ENCODE measurements at places on chromosomes 4 and X.

GRCh38 chr4:117096886-117097285 lies 11.5 kb upstream of the TRAM1L1 start:
- no peak for DNase-seq

DNA sequence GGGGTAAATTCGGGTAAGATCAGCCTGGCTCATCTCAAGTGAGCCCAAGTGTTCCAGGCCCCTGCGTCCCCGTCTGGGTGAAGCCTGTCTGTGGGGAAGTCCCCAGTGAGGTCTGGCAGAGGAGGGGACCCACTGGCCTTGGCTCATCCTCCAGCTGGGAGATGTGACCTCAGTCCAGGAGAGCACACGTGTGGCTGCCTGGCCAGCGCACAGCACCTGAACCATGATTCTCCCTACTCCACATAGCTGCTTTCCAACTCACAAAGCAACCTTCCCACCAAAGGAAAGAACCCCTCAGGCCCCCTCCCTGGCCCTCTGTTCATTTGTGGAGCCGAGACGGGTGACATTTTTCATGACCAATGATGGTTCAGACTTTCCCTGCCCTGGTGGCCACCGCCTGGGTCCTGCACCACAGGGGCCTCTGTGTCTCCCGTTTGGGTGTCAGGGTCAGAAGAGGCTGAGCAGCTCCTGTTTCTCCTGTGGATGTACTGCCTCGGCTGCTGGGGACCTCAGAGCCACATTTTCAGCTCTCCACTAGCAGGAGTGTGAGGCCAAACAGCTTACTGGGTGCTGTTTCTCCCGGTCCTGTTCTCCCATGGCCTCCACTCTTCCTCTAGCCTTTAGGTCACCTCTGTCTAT lies 111.4 kb downstream of the CPZ start:
- DNase-seq, result no peak

- DNase-seq, result no peak
These were observed 47.8 kb upstream of the CRMP1 start for GRCh38 chr4:5940470-5941203.

DNA sequence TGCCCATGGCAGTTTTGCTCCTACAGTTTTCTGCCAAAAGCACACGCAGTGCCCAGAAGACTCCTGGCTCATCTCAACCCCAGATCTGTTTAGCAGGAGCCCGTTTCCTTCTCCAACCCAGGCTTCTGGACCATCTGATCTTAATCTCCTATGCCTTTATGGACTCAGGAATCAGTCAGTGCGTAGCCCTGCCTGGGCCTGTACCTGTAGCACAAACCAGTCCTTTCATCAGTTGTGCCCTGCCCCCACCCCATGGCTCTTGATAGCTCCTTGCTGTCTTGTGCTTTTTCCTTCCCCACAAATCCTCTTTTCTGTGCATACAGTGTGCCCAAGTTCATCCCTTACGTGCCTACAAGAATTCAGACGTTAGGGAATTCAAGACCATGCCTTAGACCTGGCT lies 1.5 kb downstream of the ZNF718 start:
- DNase-seq, result no peak

- no peak for DNase-seq
These were observed 1193.6 kb downstream of the RAPGEF2 start for GRCh38 chr4:160296476-160296875.

GRCh38 chrX:133482056-133482952 lies 67.0 kb upstream of the GPC4 start:
- no peak for DNase-seq

- DNase-seq, result no peak
These were observed 644.4 kb downstream of the STPG2 start for GRCh38 chr4:97498875-97499274.

- peak; percentile 57 for DNase-seq
These were observed 49.2 kb upstream of the PRSS48 start for GRCh38 chr4:151227731-151228130.

- DNase-seq, result no peak
These were observed 31.6 kb downstream of the SH3KBP1 start for GRCh38 chrX:19855700-19856381.

DNA sequence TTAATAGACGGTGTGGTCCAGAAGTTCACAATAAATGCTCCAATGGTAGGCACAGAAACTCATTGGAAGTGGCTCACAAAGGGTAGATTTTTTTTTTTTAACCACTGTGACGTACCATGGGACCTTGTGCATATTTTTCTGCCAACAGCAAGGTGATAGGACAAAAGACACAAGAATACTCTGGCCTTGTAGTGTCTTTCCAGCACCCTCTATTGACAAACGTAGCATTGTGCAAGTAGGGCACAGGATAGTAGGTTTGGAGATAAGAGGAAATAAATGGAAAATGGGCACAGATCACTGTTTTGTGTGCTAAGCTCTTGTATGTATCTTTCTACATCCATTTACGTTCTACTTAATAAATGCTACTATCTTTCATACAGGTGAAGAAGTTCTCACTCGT lies 2054.9 kb downstream of the PCDH7 start:
- no peak for DNase-seq

- DNase-seq, result no peak
These were observed 81.9 kb upstream of the HPGD start for GRCh38 chr4:174604198-174604597.

- DNase-seq, result no peak
These were observed 36.7 kb upstream of the NEUROG2 start for GRCh38 chr4:112552668-112553067.

DNA sequence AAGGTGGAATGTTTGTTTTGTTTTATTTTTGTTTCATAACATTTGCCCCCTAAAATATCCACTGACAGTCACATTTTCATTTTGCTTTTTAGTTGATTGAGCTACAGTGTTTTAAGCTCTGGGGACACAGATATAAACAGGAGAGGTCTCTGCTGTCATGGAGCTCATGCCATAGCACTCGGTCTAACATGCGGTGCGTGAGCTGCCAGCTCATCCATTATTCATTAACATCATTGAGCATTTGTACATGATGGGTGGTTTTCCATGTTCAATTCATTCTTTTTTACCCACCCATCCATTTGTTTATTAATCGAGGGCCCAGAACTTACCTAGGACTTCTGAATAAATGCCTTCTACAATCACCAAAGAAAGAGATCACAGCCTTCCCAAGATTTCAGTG lies 150.1 kb upstream of the SFRP2 start:
- DNase-seq, result no peak

DNA sequence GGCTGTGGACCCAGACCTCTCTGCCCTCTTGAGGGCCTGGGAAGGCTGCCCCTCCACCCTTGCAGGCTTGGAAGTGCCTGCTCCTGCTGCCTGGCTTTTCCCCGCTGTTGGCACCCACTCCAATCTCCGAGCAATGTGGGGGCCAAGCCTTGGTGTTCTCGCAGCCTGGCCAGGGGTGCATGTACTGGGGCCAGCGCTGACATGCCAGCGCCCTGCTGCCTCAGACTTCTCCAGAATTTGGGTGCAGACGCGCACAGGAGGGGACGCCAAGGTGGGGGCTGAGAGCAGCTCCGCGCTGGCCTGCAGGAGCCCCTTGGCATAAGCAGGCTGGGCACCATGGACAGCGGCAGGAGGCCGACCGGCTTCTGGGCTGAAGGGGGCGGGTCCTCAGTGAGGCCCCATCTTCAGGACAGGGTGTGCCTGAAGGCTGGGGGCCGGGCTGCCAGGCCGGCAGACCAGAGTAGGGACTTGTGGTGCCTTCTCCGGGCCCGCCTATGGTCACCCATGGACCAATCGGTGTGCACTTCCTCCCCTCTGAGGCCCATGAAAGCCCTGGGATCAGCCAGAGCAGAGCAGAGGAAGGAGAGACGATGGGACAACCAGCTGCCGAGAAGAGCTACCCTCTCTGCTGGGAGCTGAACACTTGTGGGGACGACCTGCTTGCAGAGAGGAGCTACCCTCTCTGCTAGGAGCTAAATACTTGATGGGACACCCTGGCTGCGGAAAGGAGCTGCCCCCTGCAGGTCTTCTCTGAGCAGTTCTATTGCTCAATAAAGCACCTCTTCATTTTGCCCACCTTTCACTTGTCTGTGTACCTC lies 118.3 kb downstream of the DNAAF6 start:
- DNase-seq, result peak; percentile 41

GRCh38 chr4:43277003-43277402 lies 384.5 kb downstream of the GRXCR1 start:
- no peak for DNase-seq

GRCh38 chrX:70088751-70089150 lies 26.5 kb downstream of the OTUD6A start:
- no peak for DNase-seq
